Activated T-helper 17 cell treated with anti-CD3 and anti-CD28 coated beads, Interleukin-2, amount 50 U/mL, for 72 hours (primary cell): ENCODE measurements at places on chromosomes 7 and 10.
A peak's percentile ranks its signal among the peaks of the same experiment; 100 is the strongest.

DNA sequence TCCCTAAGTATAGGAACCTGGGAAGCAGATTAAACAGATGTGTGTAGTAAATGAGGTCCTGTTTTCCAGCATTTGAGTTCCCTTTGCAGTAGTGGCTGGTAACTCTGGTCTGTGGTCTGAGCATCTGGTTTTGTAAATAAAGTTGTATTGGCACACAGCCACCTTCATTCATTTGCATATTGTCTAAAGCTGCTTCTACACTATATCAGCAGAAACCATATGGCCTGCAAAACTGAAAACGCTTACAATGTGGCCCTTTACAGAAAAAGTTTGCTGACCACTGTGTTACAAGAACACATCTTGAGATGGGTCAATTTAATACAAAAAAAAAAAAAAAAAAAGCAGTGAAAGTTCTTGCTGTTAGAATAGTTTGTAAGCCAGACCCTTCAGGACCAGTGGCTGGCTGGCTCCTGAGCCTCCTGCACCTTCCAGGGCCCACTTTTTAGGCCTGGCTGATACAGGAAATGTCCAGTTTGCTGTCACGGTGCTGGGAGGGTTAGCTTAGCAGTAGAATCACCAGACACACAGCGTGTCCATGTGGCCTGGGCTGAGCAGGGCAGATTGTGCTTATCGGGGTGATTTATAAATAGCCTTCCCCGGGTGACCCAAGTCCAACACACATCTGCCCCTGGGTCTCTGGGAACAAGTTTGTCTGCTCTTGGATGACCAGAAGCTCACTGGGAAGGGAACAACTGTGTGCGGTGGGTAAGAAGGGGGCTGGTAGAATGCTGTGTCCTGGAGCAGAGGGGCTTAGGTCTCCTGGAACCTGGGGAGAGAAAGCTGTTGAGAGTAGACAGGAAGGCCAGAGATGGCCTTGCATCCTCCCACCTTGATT lies 1.4 kb downstream of the C10orf71 start:
- no peak for ATAC-seq

- no peaks in the 10 kb centered on the region for H3K36me3 ChIP-seq
- ATAC-seq = no peak
- no peak overlapping the region for H3K27ac ChIP-seq
- H3K4me1 ChIP-seq = no peaks in the 10 kb centered on the region
- no peak overlapping the region for H3K4me3 ChIP-seq
- H3K27me3 ChIP-seq = no peaks in the 10 kb centered on the region
Observed at GRCh38 chr10:64458306-64458705, 937.1 kb downstream of the REEP3 start.

- H3K4me1 ChIP-seq = peaks cover 13% of the 10 kb centered on the region
- peak; percentile 60 for ATAC-seq
- H3K27ac ChIP-seq = no peak overlapping the region
- peaks cover 5% of the 10 kb centered on the region for H3K36me3 ChIP-seq
- no peaks in the 10 kb centered on the region for H3K27me3 ChIP-seq
- no peak overlapping the region for H3K4me3 ChIP-seq
Observed at GRCh38 chr10:96642973-96643372, 56.2 kb upstream of the TM9SF3 start.

DNA sequence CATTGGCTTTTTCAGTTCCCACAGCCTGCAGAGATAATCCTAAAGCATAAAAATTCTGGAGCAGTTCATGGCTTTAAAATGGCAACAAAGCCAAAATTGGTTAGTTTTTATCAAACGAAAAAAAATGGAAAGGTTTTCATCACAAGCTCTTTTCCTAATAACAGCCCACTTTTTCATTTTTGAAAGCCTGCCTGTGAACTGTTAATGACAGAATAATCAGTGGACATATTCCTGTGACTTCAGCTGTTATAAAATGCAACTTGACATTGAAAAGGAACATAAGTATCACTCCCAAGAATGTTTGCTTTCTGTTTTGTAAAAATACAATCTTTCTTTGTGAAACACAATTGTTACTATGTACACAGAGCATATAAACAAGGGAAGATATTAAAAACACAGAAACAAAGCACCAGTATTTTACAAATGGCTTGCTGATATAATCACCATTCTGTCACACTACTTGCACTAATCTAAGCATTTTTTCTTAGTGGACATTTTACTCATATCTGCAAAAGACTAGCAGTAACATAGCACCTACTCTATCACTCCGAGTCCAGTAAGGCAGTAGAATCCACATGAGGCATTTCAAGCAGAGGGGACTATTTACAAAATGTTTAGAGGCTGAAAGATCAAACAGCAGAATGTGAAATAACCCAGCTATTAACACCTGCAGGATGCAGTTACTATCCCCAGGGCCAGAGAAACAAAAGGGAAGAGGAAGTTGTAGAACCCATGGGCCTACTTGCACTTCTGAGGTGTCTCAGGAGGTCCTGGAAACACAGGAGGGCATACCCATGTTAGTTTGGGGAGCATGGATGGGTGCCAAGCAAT lies 26.4 kb downstream of the MACC1 start:
- no peak overlapping the region for H3K4me3 ChIP-seq
- no peak overlapping the region for H3K27ac ChIP-seq
- no peak for ATAC-seq
- H3K36me3 ChIP-seq = no peaks in the 10 kb centered on the region
- H3K4me1 ChIP-seq = no peaks in the 10 kb centered on the region
- no peaks in the 10 kb centered on the region for H3K27me3 ChIP-seq

DNA sequence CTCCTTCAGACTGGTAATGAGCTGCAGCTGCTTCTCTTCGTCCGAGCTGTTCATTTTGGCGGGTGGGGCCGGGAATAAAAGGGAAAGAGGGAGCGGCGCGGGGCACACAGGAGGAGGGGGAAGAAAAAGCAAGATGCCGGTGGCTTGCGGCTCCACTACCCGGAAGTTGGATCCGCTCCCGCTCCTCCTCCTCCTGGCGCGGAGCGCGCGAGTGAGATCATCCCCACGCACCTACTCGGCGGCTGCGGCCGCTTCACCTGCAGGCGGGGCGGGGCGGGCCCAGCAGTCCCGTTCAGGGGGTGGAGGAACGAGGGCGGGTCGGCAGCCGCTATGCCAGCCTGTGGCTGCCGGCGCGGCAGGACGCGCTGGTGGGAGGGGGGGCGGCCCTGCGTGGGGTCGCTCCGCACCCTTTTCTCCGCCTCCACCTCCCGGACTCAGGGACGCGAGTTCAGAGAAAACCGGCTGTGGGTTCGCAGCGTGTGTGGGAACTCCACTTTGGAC lies at the start of gene SHTN1:
Gene SHTN1 (minus strand): TSS at position 162 of the 501 bp plus-strand sequence. CDS start 108 bp downstream, at position 54.
- ATAC-seq = peak; percentile 64
- H3K36me3 ChIP-seq = no peaks in the 10 kb centered on the region
- H3K27me3 ChIP-seq = peaks cover 17% of the 10 kb centered on the region
- no peaks in the 10 kb centered on the region for H3K4me1 ChIP-seq

DNA sequence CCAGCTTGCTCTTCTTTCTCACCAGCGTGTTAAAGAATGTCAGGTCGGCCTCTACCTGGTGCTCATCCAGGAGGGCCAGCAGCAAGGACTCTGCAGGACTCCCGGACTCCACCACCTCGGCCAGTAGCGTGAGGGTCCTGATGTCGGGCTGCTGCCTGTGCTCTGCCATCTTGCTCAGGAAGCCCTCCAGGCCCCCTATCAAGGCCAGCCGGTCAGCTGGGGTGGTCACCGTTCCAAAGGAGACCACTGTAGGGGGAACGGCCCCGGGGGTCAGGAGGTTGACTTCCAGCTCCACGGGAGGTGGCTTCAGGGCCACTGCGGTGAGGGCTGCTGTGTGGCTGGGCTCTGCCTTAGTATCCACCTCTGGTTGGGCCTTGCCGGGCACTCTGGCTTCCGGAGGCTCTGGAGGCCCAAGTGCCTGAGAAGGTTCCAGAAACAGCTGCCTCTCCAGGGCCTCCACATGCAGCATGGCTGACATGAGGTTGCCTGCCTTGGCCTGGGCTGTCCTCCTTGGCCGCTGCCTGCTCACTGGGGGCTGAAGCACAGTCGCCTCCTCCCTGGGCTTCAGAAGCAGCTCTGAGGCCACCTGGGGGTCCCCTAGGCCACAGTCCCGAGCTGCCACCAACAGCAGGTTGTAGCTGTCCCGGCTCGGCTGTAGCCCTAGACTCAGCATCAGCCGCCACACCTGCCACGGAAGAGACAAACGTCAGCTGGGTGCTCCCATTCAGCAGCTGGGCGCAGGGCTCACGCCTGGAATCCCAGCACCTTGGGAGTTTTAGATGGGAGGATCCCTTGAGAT lies 13.5 kb downstream of the PTCD1 start:
- no peak for ATAC-seq
- no peaks in the 10 kb centered on the region for H3K4me1 ChIP-seq
- H3K36me3 ChIP-seq = peaks cover 59% of the 10 kb centered on the region
- no peak overlapping the region for H3K27ac ChIP-seq
- no peaks in the 10 kb centered on the region for H3K27me3 ChIP-seq

GRCh38 chr7:101146-102046 lies 91.0 kb upstream of the FAM20C start:
- H3K27ac ChIP-seq = no peak overlapping the region
- no peaks in the 10 kb centered on the region for H3K4me1 ChIP-seq
- H3K27me3 ChIP-seq = no peaks in the 10 kb centered on the region
- ATAC-seq = no peak
